ENCODE measurements at places on chromosomes 5 and 9.

GRCh38 chr9:130352081-130352480 lies 86.5 kb downstream of the HMCN2 start:
- DNase-seq = no peak

- DNase-seq = no peak
These were observed 38.8 kb upstream of the ANKRD33B start for GRCh38 chr5:10525124-10525495.

DNA sequence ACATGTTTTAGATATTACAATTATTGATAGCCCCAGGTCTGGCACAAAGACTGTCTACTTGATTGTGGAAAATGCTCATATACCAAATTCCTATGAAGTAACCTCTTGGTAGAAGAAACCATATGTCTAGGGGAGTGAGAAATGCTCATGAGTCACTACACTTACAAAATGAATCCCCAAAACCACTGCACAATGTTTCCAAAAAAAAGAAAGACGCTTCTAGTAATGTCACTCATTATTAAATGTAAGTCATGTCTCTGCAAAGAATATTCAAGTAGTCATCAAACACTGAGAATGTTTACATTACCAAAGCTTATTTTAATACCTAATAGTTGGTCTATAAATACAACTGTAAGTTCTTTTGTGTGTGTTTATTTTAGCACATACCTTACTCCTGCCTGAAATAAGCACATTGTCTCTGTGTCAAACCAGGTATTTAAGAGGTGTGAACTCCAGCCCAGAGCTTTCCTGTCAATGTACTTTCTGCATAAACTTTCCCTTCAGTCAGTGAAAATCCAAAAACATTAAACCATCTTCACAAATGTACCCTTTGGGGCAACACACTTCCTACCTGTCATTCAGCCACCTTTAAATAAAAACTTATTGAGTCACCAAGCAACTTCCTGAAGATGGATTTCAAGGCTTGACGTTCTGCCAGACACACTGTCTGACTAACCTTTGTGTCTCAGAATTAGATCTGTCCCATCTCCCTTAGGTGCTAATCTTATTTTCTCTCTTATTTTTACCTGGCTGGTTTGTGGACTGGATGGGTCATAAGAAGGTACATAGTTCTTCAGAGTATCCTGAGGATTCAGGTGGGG lies 194.0 kb downstream of the NFIB start:
- no peak for DNase-seq

DNA sequence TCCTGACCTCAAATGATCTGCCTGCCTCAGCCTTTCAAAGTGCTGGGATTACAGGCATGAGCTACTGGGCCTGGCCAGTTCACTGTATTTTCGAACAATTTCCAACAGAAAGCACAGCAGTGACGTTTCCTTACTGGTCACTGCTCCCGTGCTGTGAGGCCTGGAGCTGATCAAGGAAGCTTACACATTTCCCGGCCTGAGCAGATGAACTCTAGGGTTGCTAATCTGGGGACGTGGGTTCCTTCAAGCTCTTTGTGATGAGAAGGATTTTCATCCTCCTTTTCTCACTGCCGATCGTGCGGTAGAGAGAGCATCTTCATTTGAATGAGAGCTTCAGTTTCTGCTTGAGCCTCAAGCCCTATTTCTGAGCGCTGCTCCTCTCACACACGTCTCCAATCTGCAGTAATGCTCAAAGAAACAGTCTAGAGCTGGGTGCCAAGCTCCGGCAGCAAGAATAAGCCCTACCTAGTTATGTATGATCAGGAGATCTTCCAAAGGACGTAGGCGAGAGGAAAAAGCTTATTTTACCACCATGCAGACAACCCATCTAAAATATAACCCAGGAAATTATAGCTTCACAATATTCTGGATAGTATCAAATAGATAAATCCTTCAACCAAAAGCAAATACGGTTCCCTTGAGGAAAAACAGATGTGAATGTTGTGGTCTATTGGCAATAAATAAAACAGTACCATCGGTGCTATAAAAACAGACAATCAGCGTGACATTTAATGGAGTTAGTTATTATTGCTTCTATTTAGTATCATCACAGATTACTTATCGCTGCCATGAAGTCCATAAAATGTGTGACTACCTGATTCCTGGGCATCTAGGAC lies 7.3 kb upstream of the SPATA24 start:
- no peak for DNase-seq

DNA sequence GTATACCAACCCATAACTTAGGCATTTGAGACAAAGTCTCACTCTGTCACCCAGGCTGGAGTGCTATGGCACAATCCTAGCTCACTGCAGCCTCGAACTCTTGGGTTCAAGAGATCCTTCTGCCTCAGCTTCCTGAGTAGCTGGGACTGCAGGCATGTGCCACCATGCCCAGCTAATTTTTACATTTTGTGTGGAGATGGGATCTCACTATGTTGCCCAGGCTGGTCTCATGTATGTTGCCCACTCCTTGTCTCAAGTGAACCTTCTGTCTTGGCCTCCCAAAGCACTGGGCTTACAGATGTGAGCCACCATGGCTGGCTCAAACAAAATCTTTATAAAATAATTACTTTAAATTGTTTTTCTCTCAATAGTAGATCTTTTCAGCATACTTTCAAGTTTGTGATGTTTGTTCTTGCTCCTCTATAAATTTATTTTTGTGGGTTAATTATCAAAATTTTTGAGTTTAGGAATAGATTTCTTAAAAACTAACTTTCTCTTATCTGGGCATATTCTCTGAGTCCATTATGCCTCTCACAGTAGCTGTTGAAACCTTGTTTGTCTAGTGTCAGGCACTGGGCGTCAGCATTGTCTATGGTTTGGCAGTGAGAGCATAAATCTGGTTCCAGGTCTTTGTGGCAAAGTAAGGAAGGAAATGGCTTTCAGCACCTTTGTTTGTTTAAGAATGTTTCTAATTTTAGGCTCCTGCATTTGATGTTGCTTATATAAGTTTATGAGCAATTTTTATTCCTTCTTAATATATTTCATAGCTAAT lies 38.7 kb downstream of the NLN start:
- no peak for DNase-seq

GRCh38 chr5:180670586-180671359 lies 21.4 kb upstream of the FLT4 start:
- peak; percentile 45 for DNase-seq

GRCh38 chr5:32173267-32174010 lies 680 bp downstream of the GOLPH3 start:
- peak; percentile 79 for DNase-seq

- DNase-seq = no peak
These were observed 489.4 kb downstream of the PRELID2 start for GRCh38 chr5:145345511-145346287.

DNA sequence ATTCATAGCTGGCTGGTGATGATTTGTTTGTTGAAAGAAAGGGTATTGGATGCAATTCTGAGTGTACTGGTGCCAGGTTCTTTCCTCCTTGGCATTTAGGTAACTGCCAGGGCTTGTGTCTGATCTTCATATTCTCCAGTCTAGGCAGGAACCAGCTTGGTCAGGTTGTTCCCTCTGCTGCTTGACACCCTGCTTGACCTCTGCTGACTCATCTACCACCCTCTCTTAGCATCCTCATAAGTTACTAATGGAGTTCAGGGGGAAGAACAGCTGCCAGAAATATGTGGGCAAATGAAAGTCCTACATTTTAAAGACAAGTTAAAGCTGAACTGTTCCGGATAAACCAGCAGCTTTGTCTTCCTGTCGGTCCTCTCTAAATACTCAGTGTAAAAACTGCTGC lies 116.1 kb upstream of the TNC start:
- DNase-seq = peak; percentile 48

GRCh38 chr5:160339406-160340130 lies 27.2 kb upstream of the CCNJL start:
- no peak for DNase-seq

DNA sequence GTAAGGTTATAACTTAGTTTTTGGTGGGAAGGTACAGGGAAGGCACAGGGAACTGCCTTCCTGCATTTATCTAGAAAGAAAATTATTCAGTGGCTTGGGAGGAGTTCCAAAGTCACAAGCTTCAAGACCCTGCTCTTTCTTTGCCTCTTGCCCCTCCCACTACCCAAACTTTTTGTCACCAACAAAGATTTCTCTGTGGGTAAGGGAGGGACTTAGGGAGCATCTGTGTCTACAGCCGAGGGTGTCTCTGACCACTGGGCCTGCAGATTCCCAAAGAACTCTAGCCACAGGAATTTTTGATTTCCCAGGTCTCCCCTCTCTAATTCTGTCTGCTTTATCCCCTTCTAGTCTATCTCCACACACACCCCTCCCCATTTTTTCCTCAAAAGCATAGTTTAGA lies 2.1 kb downstream of the ECSCR start:
- no peak for DNase-seq

- DNase-seq = peak; percentile 29
These were observed 20.3 kb upstream of the THG1L start for GRCh38 chr5:157710882-157711281.

DNA sequence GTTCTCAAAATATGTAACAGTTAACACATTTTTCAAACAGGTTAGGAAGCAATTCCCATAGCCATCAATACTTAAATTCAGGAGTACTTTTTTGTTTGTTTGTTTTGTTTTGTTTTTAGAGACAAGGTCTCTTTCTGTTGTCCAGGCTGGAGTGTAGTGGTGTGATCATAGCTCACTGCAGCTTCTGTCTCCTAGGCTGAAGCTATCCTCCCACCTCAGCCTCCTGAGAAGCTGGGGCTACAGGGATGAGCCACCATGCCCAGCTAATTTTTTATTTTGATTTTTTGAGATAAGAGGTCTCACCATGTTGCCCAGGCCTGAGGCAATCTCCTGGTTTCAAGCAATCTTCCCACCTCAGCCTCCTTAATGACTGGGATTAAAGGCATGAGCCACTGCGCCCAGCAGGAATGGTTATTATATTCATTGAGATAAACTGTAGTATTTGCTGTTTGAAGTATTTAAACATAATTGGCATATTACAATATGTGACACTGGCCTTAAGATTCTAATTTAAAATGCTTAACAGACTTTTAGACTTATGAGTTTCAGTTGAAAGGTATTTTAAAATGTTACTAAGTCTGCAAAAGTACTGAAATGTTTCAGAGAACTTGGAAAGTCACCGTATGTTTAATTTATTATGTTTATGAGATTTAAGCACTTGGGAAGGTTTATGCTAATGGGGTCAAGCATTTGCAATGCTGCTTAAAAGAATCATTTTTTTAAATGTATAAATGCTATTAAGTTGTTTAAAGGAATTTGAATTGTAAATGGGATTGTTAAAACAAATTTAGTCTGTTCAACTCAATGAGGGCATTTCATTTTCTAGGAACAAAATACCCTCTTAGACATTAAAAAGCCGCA lies 17.0 kb downstream of the UTP15 start:
- DNase-seq = no peak

DNA sequence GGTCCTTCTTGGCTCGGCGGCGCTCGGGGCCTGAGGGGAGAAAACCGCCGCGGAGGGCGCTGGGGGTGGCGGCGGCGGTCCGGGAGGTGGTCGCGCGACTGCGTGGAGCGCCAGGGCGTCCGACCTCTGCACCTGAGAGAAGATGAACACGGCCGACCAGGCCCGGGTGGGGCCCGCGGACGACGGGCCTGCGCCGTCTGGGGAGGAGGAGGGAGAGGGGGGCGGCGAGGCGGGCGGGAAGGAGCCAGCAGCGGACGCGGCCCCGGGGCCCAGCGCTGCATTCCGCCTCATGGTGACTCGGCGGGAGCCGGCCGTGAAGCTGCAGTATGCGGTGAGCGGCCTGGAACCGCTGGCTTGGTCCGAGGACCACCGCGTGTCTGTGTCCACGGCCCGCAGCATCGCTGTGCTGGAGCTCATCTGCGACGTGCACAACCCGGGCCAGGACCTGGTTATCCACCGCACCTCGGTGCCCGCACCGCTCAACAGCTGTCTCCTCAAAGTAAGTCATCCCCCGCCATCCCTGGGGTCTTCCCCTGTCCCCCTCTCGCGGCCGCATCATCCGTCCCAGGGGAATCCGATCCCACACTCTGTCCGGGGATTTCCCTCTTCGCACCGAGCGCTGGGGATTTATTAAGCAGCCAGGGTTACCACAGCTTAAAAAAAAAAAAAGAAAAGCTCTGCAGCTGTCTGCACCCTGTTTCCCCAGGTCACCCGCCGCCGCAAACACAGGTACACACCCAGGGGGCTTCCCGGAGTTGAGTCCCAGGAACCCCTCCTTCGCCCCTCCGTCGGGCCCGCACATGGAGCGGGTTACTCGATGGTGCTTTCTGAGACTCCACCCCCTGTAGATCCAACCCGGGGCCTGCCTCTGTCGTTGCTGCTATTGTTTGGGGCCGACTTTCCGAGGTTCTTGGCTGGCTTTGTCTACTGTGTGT lies at the start of gene GTF3C4:
GTF3C4 (plus strand) TSS at position 8 of the 935 bp plus-strand sequence; CDS start at position 143, 135 bp downstream.
- peak; percentile 57 for DNase-seq

- no peak for DNase-seq
These were observed 63.3 kb downstream of the RASGRF2 start for GRCh38 chr5:81023261-81023970.

DNA sequence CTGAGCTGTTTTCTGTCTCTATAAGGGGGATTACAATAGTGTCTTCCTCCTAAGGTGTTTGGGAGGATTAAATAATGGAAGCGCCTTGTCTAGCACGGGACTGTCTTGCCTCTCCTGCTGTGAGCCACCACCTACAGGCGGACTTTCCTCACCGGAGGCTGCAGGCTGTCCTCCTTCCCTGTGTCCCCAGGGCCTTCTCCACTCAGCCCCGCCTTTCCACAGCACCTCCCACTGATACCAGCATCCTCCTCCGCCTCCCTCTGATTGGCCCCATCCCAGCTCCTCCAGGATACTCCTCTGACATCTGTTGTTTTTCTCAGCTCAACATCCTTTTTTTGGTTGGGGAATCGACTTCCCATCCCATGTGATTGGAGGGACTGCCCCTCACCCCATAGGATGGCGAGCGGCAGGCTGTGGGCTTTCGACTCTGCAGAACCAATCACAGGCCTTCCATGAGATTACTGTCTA lies 851 bp upstream of the ZDHHC12 start:
- DNase-seq = peak; percentile 95

- no peak for DNase-seq
These were observed 468.1 kb downstream of the SPATA31D1 start for GRCh38 chr9:82456642-82457041.

- no peak for DNase-seq
These were observed 62.9 kb downstream of the GCNT1 start for GRCh38 chr9:76521906-76522305.

GRCh38 chr9:94782355-94783101 lies 56.0 kb downstream of the AOPEP start:
- DNase-seq = no peak

GRCh38 chr5:169610606-169611005 lies 26.5 kb upstream of the DOCK2 start:
- peak; percentile 10 for DNase-seq

GRCh38 chr5:124746916-124747790 lies 714 bp upstream of the ZNF608 start:
- peak; percentile 33 for DNase-seq

DNA sequence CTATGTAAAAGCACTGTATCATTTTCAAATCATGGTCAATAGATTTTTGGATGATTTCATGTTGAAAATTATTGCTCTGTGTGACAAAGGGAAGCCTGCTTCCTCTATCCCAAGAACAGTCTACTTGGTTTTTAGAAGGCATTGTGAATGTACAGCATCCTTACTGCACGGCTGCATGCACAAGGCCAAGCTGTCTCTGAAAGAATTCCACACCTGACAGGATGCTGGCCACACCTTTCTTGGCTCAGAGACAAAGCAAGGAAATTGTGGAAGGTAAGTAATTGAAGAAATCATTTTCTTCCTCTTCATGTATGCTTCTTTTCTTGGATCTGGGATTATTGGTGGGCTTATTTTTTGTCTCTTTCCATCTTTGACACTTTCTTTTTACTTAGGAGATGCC lies 53.7 kb upstream of the VCAN start:
- no peak for DNase-seq

GRCh38 chr5:135886136-135886535 lies 9.5 kb downstream of the IL9 start:
- DNase-seq = no peak
